Pulmonary artery endothelial cell (primary cell): ENCODE measurements at places on chromosomes 3 and 15. TPM values are rescaled to one million over a fixed set of nuclear protein-coding genes. Genes with fewer than 3 reads are reported as not detected.

The CCK gene
- not detected in 2 replicates for total RNA-seq

- no peak for DNase-seq
These were observed 117.3 kb upstream of the FLNB start for GRCh38 chr3:57890874-57891273.

GRCh38 chr3:72820415-72820814 is 27.8 kb downstream of the SHQ1 start:
- DNase-seq, result peak; percentile 81

The CHRM5 gene
- not detected in 2 replicates for total RNA-seq

DNA sequence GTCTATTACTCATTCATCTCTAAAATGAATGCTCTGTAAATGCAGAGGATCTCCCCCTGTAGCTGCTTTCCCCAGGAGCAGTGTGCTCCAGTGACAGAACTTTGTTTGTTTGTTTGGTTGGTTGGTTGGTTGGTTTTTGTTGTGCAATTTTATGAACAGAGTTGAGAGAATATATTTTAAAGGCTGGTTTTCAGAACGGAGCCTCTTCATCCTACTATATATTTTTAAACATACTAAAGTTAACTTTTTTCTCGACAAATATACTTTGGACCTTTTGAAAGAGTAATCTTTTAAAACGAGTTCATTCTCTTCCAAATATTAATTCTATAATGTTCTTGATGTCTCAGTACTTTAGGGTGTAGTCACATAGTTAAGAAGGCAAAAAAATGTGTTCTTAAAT is 20.2 kb downstream of the RYR3 start:
- no peak for DNase-seq
